ENCODE measurements at places on chromosomes 7 and 10.

- DNase-seq, result no peak
These were observed 12.8 kb downstream of the LBX1 start for GRCh38 chr10:101216207-101217043.

DNA sequence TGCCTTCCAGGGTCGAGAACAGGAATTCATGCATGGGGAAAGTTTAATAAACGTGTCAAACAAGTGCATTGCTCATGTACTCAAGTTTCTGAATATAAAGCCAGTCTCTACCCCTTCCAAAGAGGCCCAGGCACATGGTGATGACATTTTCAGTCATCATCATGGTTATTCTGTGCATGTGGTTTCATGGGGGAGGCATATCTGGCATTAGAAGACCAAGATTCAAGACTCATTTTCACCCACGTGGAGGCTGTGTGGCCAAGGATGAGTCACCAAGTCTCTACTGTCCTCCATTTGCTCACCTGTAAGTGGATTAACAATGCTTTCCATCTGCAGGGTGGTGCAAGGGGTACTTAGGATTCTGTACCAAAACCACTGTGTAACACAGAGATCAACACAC is 34.0 kb upstream of the CNPY1 start:
- DNase-seq, result no peak

- DNase-seq, result no peak
These were observed 84.7 kb downstream of the MAPK8 start for GRCh38 chr10:48390933-48391845.

GRCh38 chr7:117129521-117129955 is 176.2 kb downstream of the ST7 start:
- DNase-seq, result no peak

DNA sequence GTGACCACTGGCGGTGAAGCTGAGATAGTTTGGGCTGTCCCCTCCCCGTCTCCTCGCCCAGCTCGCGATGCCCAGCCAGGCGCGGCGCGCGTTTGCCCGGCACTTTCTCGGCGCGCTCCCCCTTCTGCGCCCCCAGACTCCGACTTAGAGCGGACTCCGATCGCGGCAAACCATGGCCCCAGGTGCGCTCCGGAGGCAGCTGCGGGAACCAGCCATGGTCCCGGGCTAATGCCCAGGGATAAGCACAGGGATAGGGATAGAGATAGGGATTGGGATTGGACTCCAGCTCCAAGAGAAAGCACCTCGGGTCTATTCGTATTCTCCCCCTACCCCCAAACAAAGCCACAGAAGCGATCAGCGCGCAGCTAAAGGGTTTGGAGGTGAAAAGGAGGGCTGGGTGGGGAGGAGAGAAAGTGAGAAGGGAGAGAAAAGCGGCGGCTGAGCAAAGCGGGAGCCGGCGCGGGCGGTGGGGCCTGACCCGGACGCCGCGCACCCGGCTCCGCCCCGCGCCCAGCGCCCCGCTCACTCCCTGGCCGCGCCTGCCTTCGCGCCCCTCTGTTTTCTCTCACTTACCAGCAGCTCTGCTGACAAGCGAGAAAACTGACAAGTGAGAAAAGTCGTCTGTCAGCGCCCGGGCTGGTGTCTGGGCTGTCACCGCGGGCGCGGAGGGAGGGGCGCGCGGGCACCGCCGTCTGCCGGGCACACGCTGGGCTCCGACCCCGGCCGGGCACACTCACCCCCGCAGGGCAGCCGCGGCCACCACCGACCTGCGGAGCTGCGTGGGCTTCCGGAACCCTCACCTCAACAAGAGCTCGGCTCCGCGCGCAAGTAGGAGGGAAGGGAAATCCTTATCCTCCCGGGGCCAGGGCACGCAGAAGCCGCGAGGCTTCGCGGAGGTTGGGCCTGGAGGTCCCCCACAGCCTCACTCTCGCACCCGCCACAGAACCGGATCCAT is at the start of gene PDE1C:
PDE1C (minus strand) TSS at position 2 of the 955 bp plus-strand sequence.
- DNase-seq, result no peak

- DNase-seq, result no peak
These were observed at the start of gene CD36 for GRCh38 chr7:80637911-80638765. CD36 (plus strand) TSS chr7:80638642; CDS start chr7:80646741, 8,099 bp downstream.

DNA sequence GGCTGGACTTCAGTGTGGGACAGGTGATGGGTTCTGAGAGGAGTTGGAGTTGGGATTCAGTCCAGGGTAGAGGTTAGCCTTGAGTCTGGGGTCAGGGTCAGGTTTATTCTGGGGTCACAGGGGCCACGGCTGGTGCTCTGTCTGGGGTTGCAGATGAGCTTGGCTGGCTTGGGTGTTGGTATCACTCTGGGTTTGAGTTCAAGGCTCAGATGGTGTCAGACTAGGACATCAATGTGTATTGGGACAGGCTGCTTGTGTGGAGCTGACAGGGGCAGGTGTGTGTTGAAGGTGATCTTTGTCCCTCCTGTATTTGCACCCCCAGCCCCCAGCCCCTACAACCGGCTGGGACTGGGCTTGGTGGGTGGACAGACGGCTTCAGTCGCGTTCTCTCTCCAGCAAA is 26.8 kb downstream of the TMEM270 start:
- no peak for DNase-seq

DNA sequence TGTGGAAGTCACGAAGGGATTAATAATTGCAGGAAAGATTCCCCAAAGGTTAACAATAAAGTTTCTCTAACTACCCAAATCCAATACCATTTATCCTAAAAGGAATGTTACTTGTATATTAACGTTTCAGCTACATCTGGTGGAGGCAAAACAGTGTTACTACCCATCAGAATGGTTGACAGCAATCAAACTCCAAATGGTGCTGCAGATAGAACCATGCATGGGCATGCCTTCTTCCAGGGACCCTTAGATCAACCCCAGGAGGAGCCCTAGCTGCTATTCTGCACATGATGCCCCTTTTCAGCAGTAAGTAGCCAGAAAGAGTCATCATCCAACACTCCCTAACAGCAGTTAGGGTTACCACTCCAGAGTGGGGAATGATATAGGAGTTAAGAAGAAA is 336.3 kb downstream of the GRID1 start:
- DNase-seq, result no peak

- DNase-seq, result no peak
These were observed 75.7 kb upstream of the NANOS1 start for GRCh38 chr10:118953598-118954393.

GRCh38 chr7:135673360-135673706 is 11.0 kb downstream of the STMP1 start:
- DNase-seq, result no peak

- no peak for DNase-seq
These were observed 14.0 kb upstream of the PODXL start for GRCh38 chr7:131570401-131570800.

GRCh38 chr10:91381257-91381891 is 28.8 kb upstream of the HECTD2 start:
- no peak for DNase-seq

- no peak for DNase-seq
These were observed 10.2 kb upstream of the EPC1 start for GRCh38 chr10:32357056-32357735.

- DNase-seq, result peak; percentile 84
These were observed 50.6 kb upstream of the SRPK2 start for GRCh38 chr7:105439174-105439893.

DNA sequence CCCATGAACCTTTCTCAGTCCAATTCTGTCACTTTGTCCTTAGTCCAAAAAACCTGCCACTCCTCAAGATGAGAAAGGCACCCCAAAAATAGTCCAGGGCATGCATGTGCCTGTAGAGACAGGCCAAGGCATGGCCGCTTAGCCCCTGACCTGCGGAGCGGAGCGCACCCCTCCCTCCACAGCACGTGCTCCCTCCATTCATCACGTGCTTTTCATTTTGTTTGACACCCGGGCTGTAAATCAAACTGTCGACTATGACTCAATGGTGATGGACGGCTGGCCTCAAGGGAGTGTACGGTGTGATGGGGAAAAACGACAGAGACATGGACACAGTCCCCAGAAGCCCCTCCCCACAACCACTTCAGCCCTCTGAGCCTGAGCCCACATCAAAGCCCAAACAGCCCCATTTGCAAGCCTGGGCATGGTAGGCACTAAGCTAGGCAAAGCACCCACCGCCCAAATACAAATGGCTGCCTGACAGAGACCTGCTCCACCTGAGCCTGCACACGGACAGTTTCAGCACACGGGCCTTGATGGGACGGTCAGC is 90.6 kb downstream of the ZRANB1 start:
- DNase-seq, result no peak

DNA sequence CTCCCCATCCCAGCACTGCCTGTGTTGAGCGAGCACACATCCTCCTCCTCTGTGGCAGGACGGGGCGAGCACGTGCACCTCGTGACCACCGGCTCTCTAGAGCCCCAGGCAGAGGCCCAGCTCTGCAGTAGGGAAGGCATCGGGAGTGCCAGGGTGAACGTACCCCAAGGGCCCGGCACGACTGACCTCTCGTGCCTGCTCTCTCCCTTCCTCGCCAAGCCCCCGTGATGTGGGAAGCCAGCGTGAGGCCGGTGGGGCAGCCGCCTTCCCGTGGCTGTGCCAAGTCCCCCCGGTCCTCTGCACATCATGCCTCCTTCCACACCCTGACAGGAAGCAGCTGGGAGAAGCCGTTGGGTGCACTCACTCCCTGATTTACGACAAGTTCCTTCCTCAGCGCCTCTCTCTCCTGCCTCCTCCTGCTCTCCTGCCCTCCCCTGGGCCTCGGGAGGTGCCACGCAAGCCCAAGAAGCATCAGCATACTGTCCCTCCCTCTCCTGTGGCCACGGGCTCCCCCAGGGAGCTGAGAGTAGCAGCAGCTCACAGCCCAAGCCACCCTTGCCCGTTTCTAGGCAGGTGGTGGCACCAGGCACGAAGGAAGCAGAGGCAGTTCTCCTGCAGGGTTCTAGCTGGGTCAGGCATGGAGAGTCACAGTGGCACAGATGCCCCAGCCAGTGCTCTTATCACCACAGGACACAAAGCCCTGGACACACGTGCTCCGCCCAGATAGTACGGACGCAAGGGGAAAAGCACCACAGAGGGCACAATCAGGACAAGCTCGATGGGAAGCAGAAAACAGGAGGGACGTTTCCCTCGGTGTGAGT is 47.0 kb downstream of the AMZ1 start:
- DNase-seq, result no peak

GRCh38 chr7:54663186-54663585 is 95.8 kb downstream of the SEC61G start:
- no peak for DNase-seq

- DNase-seq, result no peak
These were observed 24.7 kb upstream of the PRKAR1B start for GRCh38 chr7:751826-752225.

DNA sequence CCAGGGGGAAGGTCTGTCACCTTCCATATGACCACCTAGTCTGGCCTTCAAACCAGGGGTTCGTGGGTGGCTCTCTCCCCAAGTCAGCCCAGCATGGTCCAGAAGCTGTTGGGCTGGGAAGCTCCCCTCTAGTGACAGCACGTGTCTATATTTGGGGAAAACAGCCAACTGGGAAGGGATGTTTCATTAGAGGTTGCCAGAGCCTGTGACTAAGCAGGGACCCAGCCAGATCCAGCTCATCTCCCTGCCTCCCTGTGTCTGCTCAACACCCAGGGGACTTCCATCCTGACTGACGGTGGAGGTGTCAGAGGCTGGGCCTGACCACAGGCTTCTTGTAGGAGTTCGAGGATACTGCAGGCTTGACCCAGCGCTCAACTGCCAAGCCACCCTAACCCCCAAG is 10.5 kb downstream of the STYXL1 start:
- DNase-seq, result peak; percentile 58

DNA sequence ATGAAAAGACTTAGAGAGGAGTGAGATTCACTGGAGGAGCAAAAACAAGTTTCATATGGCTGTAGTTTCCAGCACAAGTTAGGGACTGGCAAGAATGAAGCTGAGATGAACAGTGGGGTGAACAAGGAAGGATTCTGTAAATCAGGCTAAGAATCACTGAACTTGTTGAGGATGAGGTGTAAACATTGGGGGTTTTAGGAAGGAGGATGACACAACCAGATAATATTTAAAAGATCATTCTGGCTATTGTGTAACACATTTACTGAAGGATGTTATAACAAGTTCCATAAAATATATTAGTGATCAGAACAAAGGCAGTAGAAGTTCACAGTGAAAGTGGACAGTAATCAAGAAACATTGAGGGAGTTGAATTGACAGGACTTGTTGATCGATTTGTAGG is 68.9 kb downstream of the CD36 start:
- no peak for DNase-seq

DNA sequence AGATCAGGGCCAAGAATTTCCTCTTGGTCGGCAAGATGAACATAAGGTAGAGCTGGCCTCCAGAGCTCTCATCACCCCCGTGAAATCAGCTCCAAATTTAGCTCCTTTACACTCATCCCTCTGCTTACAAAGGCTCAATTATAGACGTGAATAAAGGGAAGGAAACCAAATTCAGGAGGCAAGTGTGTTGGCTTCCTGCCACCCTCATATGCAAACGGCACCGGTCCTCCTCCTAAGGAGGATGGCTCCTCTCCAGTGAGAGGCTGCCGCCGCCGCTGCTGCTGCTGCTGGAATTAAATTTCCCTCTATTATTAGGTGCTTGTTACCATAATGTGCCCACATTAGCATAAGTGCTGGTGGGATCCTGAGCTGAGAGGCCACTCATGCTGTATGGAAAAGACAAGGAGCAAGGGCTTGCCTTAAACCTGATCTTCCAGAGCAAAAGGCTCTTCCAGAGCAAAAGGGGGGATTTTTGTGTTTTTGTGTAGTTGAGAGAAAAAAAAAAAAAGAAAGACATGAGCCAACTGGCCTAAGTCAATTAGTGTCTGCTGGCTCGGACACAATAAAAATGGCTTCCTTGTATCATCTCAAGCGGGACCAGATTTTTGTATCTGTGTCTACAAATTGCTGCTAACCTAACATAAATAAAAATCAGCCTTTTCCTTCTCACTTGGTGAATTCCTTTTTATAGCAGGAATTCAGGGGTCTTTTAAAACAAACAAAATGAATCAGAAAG is 68.4 kb downstream of the CDHR3 start:
- no peak for DNase-seq

GRCh38 chr7:22116451-22117030 is 170.8 kb upstream of the CDCA7L start:
- no peak for DNase-seq

DNA sequence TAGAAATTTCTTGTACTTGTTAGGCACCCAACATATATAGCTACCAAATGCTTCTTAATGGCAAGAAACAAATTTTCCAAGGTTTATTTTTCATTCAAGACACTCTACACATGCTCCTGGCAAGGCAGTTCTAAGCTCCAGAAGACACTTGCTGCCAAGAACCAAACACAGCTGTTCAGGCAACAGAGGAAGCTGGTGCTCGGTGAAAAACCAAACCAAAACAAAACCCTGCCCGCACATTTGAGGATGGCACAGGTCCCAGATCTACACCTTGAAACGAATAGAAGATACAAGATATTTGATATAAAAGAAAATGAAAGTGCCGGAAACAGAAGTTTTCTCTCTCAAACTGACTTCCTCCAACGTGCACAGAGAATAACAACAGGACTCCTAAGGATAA is 4.9 kb upstream of the DNTT start:
- no peak for DNase-seq

DNA sequence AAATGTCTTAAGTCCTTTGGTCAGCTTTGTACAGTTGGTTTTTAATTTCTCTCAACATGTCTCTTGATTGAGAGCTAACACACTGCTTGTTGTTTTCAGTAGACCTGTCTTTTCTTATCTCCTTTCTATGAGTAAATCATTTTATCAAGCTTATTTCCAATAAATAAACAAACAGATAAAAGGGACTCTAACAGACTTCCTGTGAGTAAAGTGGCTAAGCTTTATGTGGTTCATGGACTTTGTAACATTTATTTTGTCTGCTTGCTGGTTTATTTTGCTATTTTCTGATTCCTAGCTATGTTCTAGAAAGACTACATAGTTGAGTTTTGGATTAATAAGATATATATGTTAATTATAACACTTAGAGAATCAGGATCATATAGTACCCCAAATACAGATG is 27.1 kb downstream of the OR9A2 start:
- DNase-seq, result no peak

Data from AG09309 (cell line).